Activated CD8-positive, alpha-beta memory T cell treated with anti-CD3 and anti-CD28 coated beads, Interleukin-2, amount 10 ng/mL, durations not matched to agents 7 days and 5 days (primary cell): ENCODE measurements at places on chromosomes 6 and 20. TPM values are rescaled to one million over a fixed set of nuclear protein-coding genes. Genes with fewer than 3 reads are reported as not detected.

The SLC22A16 gene
- not detected for total RNA-seq

The TUBB1 gene
- total RNA-seq, result not detected

The GTSF1L gene
- total RNA-seq, result 0.28 TPM

The SASH1 gene
- total RNA-seq, result 0.47 TPM

The CEBPB gene
- total RNA-seq, result 32.6 TPM

The PIGU gene
- total RNA-seq, result 20.7 TPM

The FOXF2 gene
- total RNA-seq, result not detected

The SEL1L2 gene
- not detected for total RNA-seq

The SUPT3H gene
- 8.2 TPM for total RNA-seq
